ENCODE measurements at places on chromosomes 4 and X. TPM values are rescaled to one million over a fixed set of nuclear protein-coding genes. Genes with fewer than 3 reads are reported as not detected.
A peak's percentile ranks its signal among the peaks of the same experiment; 100 is the strongest.

DNA sequence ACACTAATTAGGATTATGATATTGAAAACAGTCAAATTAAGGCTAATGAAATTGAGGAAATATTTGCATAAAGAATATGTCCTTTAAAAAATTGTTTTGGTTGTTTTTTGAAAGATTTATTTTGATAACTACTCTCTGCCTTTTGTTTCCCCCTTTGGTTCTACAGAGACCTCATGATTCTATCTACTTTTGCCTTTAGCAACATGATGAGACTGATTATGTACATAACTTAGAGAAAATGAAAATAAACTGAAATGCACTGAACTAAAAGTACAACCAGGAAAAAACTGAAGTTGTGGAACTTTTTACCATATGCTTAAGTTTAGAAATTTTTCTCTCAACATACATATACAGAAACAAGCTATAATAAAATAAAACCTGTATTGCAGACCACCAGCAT, 21.4 kb downstream of the EXOC1 start:
- no peaks in the 10 kb centered on the region for H3K27me3 ChIP-seq
- H3K36me3 ChIP-seq, result peaks cover 35% of the 10 kb centered on the region
- no peak overlapping the region for H3K27ac ChIP-seq
- DNase-seq, result no peak
- H3K4me3 ChIP-seq, result no peak overlapping the region

The VCX gene
- total RNA-seq, result not detected

The MAGEC2 gene
- not detected for total RNA-seq

The MAGEA3 gene
- total RNA-seq, result 0.51 TPM

- H3K27ac ChIP-seq, result no peak overlapping the region
- H3K4me3 ChIP-seq, result no peak overlapping the region
- H3K36me3 ChIP-seq, result no peaks in the 10 kb centered on the region
These were observed 11.9 kb downstream of the AR start for GRCh38 chrX:67555578-67556203.

- no peaks in the 10 kb centered on the region for H3K27me3 ChIP-seq
- no peak overlapping the region for H3K27ac ChIP-seq
- H3K36me3 ChIP-seq, result no peaks in the 10 kb centered on the region
- no peak overlapping the region for H3K4me3 ChIP-seq
- no peaks in the 10 kb centered on the region for H3K4me1 ChIP-seq
- no peak for DNase-seq
These were observed 105.5 kb upstream of the DDIT4L start for GRCh38 chr4:100295792-100296191.

DNA sequence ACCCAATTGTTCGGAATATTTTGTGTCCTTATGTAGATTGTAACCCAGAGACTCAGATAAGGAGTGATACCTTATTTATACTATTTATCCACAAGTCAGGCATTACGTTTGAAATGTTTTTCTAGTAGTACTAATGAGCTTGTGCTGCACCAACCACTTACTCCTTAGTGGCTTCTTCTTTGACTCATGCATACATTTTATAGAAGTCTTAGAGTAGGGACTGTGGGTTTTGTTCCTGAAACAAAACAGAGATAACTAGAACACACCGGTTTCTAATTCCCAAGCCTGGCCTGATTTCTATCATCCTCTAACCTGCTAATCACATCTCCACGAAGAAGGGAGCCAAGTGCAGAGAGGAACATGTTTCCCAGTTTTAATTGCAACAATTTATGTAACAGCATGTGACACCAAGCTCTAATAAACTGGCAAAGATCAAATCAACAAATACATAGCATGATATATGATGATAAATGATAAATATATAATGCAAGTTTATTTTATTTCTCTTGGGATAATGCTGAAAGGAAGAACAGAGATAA, 32.3 kb downstream of the MGARP start:
- no peak for DNase-seq
- H3K27ac ChIP-seq, result no peak overlapping the region
- H3K27me3 ChIP-seq, result no peaks in the 10 kb centered on the region
- no peaks in the 10 kb centered on the region for H3K4me1 ChIP-seq

DNA sequence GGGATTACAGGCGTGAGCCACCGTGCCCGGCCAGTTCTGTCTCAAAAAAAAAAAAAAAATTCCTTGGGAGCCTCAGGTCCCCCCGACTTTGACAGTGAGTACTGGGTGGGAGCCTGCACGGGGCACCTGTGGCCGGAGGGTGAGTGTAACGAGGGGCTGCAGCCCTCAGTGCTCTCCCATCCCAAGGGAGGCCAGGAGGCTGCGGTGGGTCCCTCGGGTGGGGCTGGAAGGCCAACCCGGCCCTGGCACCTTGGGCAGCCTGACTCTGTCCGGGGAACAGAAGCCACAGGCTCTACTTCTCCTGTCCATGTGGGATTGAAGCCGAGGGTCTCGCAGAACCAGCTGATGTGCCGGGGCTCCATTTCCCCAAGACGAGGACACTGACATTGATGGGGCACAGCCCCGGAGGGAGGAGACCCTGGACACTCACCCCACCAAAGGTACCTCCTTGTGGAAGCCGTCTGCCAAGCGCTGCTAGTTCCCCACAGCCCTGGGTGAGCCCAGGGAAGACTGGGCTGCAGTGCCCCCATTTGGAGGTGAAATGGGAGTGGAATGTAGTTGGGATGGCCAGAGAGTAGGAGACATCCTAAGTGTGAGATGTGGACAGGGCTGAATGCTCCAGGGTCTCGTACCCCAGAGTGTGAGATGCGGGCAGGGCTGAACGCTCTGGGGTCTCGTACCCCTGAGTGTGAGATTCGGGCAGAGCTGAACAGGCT, 2.3 kb upstream of the SLC26A1 start:
- peaks cover 6% of the 10 kb centered on the region for H3K36me3 ChIP-seq
- H3K4me3 ChIP-seq, result no peak overlapping the region
- H3K27me3 ChIP-seq, result no peaks in the 10 kb centered on the region
- H3K4me1 ChIP-seq, result peaks cover 13% of the 10 kb centered on the region
- DNase-seq, result peak; percentile 62

The CDKN2AIP gene
- total RNA-seq, result 25.7 TPM

- DNase-seq, result no peak
- no peaks in the 10 kb centered on the region for H3K36me3 ChIP-seq
- H3K27me3 ChIP-seq, result no peaks in the 10 kb centered on the region
- no peak overlapping the region for H3K4me3 ChIP-seq
- no peak overlapping the region for H3K27ac ChIP-seq
- peaks cover 53% of the 10 kb centered on the region for H3K4me1 ChIP-seq
These were observed 10.9 kb downstream of the GAB1 start for GRCh38 chr4:143347484-143348111.

The AFP gene
- total RNA-seq, result 1.2 TPM

GRCh38 chrX:154818916-154819770, 13.9 kb upstream of the MPP1 start:
- H3K4me1 ChIP-seq, result no peaks in the 10 kb centered on the region
- H3K27ac ChIP-seq, result no peak overlapping the region
- DNase-seq, result no peak
- H3K4me3 ChIP-seq, result no peak overlapping the region
- H3K36me3 ChIP-seq, result no peaks in the 10 kb centered on the region

- H3K4me3 ChIP-seq, result no peak overlapping the region
- DNase-seq, result no peak
- H3K4me1 ChIP-seq, result no peaks in the 10 kb centered on the region
- H3K27ac ChIP-seq, result no peak overlapping the region
- no peaks in the 10 kb centered on the region for H3K27me3 ChIP-seq
These were observed 11.8 kb upstream of the TMEM192 start for GRCh38 chr4:165124488-165124887.

DNA sequence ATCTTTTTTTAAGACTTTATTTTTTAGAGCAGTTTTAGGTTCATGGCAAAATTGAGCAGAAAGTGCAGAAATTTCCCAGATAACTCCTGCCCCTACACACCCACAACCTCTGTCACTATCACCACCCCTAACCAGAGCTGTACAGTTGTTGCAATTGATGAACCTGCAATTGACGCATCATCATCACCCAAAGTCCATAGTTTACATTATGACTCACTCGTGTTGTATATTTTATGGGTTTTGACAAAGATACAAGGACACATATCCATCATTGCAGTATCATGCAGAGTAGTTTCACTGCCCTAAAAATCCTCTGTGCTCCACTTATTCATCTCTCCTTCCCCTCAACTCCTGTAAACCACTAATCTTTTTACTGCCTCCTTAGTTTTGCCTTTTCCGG, 34.5 kb upstream of the WAS start:
- DNase-seq, result no peak
- no peaks in the 10 kb centered on the region for H3K27me3 ChIP-seq
- no peak overlapping the region for H3K27ac ChIP-seq
- no peaks in the 10 kb centered on the region for H3K36me3 ChIP-seq

- no peaks in the 10 kb centered on the region for H3K36me3 ChIP-seq
- DNase-seq, result no peak
- no peaks in the 10 kb centered on the region for H3K4me1 ChIP-seq
- no peak overlapping the region for H3K4me3 ChIP-seq
- no peaks in the 10 kb centered on the region for H3K27me3 ChIP-seq
These were observed 57.4 kb downstream of the LGI2 start for GRCh38 chr4:24973404-24973746.

DNA sequence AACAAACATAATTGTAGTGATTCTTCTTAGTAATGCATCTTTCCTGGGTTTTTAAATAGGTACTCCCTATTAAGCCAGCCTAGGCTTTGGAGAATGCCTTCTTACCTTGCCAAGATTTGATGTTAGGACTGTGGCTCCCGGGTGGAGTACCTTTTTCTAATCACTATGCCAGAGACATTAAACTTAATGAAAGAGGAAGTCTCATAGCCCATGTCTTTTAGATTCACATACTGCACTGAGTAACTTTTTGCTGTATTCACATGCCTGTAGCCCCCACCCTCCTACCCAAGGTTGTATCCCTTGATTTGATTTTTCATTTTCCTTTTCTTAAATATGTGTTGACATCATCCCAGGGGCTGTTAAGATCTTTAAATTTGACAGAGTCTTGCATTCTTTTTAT, 104.2 kb upstream of the TLR2 start:
- no peaks in the 10 kb centered on the region for H3K27me3 ChIP-seq
- DNase-seq, result no peak
- H3K36me3 ChIP-seq, result peaks cover 8% of the 10 kb centered on the region
- no peak overlapping the region for H3K27ac ChIP-seq

- no peaks in the 10 kb centered on the region for H3K4me1 ChIP-seq
- DNase-seq, result no peak
- H3K27ac ChIP-seq, result no peak overlapping the region
- H3K4me3 ChIP-seq, result no peak overlapping the region
- no peaks in the 10 kb centered on the region for H3K27me3 ChIP-seq
- H3K36me3 ChIP-seq, result no peaks in the 10 kb centered on the region
These were observed 28.4 kb downstream of the WFS1 start for GRCh38 chr4:6298035-6298434.

DNA sequence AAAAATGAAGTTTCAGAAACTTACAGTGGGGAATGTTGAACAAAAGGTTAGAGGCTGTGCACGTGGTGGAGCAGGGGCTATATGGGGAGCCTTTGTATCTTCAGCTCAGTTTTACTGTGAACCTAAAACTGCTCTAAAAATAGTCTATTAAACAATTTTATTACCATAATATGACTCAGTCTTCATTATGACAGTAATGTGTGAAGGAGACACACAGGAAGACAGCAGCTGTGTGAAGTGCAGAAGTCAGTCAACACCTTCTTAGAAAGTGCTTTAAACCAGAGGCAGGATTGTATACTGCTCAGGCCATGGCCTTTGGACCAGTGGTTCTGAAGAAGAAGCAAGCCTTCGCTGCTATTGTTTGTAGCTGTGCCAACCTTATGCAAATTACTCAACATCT, 89.7 kb downstream of the ARHGAP10 start:
- H3K4me1 ChIP-seq, result peaks cover 12% of the 10 kb centered on the region
- H3K36me3 ChIP-seq, result no peaks in the 10 kb centered on the region
- no peak overlapping the region for H3K4me3 ChIP-seq
- no peak overlapping the region for H3K27ac ChIP-seq

GRCh38 chrX:9369802-9370291, 95.0 kb upstream of the TBL1X start:
- no peak overlapping the region for H3K4me3 ChIP-seq
- no peaks in the 10 kb centered on the region for H3K36me3 ChIP-seq
- no peak overlapping the region for H3K27ac ChIP-seq

DNA sequence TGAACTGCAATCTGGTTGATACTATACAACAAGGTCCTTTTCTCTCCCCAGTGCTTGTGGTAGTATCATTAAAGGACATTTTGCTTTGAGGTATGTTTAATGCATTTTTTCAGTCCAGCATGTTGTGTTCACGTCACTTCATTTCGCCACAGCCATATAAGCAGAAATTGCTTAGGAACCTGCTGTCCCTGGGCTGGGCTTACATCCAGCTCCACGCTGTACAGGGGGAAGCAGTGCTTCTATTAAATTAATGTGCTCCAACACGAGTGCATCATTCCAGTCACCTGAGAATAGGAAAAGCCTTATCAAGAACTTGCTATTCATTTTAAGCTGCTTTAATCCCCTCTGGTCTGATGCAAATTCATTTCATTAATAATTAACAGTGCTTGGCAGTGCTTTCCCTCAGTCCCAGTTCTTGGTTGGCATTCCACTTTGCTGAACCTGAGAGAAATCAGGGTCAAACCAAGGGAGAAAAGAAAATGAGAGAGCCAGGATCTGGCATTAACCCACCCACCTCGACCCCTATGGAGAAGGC, 47.4 kb upstream of the PTCHD1 start:
- DNase-seq, result no peak
- no peaks in the 10 kb centered on the region for H3K36me3 ChIP-seq
- no peak overlapping the region for H3K27ac ChIP-seq
- no peaks in the 10 kb centered on the region for H3K27me3 ChIP-seq
- H3K4me3 ChIP-seq, result no peak overlapping the region

The TRAM1L1 gene
- total RNA-seq, result 1.1 TPM

GRCh38 chr4:76377911-76378310, 43.0 kb downstream of the CCDC158 start:
- no peaks in the 10 kb centered on the region for H3K36me3 ChIP-seq
- H3K4me1 ChIP-seq, result peaks cover 12% of the 10 kb centered on the region
- H3K4me3 ChIP-seq, result no peak overlapping the region
- DNase-seq, result peak; percentile 47
- no peak overlapping the region for H3K27ac ChIP-seq

DNA sequence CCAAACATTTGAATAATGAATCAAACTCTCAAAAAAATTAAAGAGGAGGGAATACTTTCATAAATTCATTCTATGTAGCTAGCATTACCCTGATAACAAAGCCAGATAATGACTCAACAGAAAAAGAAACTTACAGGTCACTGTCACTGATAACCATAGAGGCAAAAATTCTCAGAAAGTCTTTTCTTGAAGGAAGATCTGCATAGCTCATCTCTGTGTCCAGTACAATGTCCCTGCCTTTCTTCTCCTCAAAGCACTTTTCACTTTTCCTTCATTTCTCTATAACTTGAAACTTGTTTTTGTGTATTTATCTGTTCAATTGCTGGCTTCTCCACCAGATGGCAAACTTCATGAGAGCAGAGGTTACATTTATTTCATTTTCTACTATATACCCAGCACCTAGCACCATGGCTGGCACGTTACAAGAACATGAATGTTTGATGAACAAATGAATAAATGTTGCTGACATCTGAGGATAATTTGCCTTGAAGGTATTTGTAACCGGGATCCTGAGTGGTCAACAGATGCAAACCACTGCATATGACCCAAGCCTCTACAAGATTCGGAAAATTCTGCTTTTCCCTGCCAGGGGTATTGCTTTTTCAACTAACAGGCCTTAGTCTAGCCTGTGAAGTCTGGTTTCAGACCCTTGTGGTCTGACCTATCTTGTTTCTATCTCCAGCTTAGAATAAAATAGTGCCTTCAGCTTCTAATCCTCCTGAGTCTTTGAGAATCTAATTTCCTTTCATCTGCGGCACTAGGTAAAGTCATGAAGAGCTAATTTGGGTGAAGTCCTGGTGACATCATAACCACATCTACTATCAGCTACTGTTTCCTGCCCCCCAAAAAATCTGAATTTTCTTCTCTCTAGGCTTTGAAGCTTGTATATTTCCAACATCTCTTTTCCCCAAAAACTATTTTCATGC, 52.5 kb upstream of the ANTXR2 start:
- peaks cover 3% of the 10 kb centered on the region for H3K4me1 ChIP-seq
- no peak overlapping the region for H3K4me3 ChIP-seq
- DNase-seq, result no peak
- H3K36me3 ChIP-seq, result no peaks in the 10 kb centered on the region
- no peak overlapping the region for H3K27ac ChIP-seq
